ENCODE measurements at places on chromosomes 1 and 21. TPM values are rescaled to one million over a fixed set of nuclear protein-coding genes. Genes with fewer than 3 reads are reported as not detected.
A peak's percentile ranks its signal among the peaks of the same experiment; 100 is the strongest.

DNA sequence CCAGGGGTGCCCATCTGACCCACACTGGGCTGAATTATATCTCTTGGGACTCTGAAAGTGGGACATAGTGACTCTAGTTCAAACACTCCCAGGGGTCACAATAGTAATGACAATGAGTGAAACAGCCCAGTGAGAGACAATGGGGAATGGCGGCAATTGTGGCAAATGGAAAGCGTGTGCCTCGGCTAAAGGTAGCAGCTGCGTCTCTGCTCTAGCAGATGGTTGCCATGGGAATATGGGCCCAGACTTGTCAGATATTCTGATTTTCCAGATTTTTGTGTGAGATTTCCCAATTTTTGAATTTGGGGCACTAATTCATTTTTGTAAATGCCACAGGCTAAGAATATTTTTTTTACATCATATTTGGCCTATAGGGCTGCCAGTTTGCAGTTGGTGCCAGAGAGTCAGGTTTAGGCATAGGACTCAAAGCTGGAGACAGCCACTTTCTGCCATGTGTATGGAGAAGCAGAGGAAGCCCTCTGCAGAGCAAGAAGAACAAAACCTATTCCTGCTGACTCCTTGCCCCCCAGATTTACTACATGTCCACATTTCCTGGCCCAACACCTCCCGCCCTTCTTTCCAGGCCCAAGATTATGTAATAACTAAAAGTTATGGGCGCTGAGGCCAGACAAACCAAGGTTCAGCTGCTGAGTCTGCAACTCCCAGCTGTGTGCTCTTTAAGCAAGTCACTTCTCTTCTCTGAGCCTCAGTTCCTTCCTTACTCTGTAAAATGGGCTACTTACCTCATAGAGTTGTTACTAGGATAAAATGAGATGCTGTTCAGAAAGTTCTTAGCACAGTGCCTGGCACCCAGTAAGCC, 21.6 kb upstream of the PTP4A2 start:
- DNase-seq, result no peak
- H3K4me3 ChIP-seq, result no peak overlapping the region
- peaks cover 25% of the 10 kb centered on the region for H3K4me1 ChIP-seq
- H3K27me3 ChIP-seq, result no peaks in the 10 kb centered on the region

GRCh38 chr1:90779573-90779972, 62.5 kb upstream of the BARHL2 start:
- no peak overlapping the region for H3K27ac ChIP-seq
- no peaks in the 10 kb centered on the region for H3K36me3 ChIP-seq
- DNase-seq, result no peak
- no peak overlapping the region for H3K4me3 ChIP-seq
- H3K4me1 ChIP-seq, result no peaks in the 10 kb centered on the region

GRCh38 chr21:25589887-25590286, 17.4 kb downstream of the MRPL39 start:
- peaks cover 44% of the 10 kb centered on the region for H3K36me3 ChIP-seq
- no peak for DNase-seq
- H3K4me1 ChIP-seq, result no peaks in the 10 kb centered on the region
- peak overlapping the region; percentile 49 for H3K27ac ChIP-seq
- H3K4me3 ChIP-seq, result no peak overlapping the region

Gene SLC44A5
- total RNA-seq, result 0.20 TPM

Gene TNFAIP8L2
- not detected for total RNA-seq
